ENCODE measurements at places on chromosomes 16 and 17.

DNA sequence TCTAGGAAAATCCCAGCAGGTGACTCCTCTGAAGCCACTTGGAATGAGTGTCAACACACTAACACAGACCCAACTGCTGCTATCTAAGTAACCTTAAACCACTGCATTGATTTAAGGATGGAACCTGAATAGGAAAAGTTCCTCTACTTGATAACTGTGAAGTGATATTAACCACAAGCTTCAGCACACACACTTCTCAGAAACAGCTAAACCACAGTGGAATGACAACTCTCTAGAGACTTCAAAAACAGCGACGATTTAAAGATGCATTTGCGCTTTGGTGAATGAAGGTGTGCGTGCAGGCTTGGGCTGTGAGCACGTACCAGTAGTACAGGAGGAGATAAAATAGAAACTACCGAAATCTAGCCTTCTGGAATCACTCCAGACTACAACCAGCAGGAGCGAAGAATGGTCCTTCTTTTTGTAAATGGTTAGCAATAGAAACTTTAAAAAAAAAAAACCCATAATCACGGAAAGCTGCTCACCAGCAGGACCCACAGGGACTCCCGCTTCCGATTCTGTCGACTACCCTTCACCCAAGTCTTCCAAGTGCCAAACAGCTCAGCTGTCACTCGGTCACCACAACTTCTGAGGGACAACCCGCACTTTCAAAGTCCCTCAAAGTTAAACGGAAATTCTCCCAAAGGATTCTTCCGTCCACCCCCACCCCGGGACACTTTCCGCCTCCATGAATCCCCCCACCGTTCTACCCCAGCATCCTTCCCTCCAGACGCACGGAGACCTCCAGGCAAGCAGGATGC lies 137.7 kb upstream of the CORO6 start:
- DNase-seq, result no peak

DNA sequence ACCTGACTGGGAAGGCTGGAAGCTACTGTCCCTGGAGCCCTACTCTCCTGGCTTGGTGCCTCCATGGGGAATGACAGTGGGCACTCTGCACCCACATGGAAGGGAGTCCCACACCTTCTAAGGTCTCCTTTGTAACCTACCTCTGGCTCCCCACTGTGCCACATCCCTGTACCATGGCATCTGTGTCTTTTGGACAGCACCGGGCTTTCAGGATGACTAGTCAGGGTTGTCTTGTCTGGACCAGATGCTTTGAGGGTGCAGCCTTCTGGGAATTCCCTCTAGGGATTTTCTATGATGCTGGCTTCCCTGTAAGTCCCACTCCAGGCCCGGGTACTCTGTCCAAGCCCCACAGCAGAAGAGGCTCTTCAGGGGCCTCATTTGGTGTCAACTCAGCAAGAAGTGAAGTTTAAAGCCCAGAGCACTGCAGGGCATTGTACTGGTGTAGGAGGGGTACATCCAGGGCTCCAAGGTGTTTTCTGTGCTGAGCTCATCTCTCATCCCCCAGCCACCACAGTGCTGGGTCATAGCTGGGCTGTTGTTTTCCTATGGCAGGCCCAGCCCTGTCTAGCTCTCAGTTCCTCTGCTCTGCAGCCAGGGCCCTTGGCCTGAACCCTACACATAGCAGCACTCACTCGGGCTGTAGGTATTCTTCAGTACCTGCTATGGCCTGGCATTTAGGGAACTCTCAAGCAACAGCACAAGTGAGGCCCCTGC lies 255.3 kb downstream of the CPPED1 start:
- DNase-seq, result no peak

DNA sequence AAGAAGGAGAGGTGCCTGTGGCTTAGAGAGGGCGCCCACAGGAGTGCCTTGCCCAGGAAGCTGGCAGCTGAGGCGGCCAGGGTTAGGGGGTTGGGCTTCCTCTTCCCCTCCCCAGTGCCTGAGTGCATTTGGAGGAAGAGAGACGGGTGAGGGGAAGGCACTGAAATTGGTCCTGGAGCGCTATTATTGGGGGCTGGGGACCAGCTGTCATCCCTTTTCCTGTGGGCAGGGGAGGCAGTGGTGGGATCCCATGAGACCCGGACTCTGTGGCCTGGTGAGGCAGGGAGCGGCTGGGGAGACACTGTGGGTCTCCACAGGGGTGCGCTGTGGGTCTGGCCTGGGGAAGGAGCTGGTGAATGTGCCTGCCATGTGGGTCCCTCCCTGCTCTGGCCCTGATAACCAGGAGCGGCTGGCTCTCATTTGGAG lies 259.7 kb downstream of the SEC14L1 start:
- no peak for DNase-seq

DNA sequence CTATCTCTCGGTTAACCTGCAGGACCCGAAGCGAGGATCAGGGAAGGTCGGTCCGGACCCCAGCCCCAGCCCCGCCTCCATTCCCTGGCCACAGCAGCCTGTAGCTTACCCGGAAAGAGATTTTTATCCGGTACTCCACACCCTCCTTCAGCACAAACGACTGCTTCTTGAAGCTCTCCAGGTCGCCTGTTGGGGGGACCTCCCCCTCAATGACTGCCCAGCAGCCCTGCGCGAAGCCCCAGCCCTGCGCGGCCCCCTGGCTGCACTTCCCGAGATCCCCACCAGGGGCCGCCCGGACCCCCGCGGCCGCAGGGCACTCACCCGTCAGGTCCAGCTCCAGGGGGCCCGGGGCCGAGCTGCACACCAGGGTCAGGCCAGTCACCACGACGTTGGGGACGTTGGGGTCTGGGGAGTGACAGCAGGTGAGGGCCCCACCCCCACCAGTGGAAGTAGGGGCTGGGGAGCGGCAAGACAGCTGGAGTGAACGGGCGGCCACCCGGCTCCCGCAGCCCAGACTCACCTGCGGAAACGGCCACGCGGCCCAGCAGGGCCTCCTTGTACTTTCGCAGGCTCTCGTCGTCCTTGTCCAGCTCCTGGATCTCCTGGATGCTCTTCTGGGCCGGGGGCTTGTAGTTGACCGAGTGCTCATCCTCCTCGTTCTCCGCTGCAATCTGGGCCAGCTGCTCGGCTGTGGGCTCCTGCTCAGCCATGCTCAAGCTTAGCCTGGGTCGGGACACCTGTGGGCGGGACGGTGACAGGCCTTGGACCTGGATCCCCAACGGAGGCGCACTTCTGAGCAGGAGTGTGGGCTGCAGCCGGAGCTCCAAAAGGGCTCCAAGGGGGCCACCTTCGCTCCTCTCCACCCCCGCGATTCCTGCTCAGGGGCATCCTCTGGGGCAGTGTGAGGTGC lies 1.7 kb downstream of the ARHGDIA start:
- no peak for DNase-seq

GRCh38 chr16:58121132-58121531 lies 8.0 kb downstream of the CFAP20 start:
- no peak for DNase-seq

GRCh38 chr16:87715231-87715630 lies 50.6 kb downstream of the KLHDC4 start:
- DNase-seq, result no peak

DNA sequence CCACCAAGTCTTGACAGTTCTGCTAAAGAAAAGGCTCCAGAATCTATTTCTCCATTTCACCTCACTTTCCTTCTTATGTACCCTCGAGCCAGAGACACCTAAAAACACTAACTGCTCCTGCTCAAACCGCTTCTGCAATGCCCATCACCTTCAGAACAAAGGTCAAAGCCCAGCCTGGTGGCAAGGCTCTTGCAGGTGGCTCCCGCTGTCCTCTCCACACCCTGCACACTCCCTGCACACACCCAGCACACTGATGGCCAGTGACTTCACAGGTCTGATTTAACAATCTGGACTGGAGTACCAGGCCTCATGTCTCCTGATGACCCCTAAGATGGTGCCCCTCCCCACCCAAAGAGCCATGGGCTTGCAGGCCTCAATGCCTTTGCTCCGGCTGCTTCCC lies 9.8 kb upstream of the C17orf113 start:
- DNase-seq, result no peak

DNA sequence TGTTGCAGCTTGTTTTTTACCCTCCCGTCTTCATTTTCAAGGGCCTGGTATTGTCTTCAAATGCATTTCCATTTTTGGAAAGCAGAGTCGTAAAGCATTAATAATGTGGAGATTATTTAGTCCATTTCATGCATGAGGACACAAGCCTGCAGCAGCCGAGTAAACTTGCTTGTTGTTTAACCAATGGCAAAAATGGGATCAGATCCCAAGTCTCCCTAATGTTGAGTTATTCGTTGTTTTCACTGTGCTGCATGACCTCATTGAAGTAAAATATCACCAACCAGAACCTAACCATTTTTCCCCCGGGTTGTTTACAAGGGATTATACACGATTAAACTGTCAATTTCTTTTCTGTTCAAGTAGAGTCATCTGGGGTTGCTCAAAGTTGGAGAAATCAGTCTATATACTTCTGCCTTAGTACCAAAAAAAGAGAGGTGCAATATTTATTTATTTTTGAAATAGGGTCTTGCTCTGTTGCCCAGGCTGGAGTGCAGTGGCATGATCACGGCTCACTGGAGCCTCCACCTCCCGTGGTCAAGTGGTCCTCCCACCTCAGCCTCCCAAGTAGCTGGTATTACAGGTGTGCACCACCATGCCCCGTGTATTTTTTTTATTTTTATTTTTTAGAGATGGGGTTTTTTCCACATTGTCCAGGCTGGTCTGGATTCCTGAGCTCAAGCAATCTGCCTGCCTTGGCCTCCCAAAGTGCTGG lies 12.4 kb downstream of the AMZ2 start:
- no peak for DNase-seq

DNA sequence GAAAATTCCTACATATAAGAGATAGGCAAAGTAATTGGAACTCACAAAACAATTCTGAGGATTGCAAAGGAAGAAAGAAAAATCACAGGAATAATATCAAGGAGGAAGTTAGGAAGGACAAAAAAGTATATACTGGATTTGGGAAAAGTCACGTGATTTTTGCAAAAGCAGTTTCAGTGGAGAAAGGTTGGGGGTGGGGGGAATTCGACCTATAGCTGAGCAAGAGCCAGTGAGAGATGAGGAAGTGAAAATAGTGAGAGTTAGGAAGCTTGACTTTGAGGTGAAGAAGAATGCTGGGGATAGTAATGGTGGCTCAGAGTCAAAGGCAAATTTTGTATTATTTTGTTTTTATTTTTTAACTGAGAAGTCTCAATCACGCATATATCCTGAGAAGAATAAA lies 438.0 kb upstream of the PMFBP1 start:
- DNase-seq, result no peak

DNA sequence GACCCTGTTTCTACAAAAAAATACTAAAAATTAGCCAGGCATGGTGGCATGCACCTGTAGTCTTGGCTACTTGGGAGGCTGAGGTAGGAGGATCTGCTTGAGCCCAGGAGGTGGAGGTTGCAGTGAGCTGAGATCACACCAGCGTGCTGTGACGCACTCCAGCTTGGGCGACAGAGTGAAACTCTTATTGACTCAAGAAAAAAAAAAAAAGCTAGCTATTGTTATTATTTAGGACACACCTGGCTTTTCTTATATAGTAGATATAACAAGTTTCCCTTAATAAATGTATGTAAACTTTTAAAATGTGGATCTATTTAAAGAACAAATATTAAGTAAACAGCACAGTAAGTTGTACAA lies 1.8 kb downstream of the RABEP2 start:
- DNase-seq, result no peak

GRCh38 chr17:15654886-15655561 lies 29.1 kb downstream of the TRIM16 start:
- no peak for DNase-seq

DNA sequence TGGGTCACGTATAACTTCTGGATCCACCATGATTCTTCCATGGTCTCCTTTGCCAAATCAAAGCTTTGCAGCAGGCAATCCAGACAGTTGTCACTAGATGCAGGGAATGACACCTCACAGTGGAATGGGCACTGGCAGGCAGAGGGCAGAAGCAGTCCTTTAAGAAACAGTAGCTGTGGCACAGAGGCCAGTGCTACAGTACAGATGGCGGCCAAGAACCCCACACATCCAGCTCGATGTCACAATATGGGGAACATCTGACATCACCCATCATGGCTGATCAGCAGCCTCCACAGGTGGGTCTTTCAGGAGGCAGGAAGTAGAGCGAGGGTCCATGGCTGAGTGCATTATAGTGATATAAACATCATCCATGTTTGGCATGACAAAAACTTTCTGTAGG lies 18.8 kb upstream of the ERN1 start:
- no peak for DNase-seq

DNA sequence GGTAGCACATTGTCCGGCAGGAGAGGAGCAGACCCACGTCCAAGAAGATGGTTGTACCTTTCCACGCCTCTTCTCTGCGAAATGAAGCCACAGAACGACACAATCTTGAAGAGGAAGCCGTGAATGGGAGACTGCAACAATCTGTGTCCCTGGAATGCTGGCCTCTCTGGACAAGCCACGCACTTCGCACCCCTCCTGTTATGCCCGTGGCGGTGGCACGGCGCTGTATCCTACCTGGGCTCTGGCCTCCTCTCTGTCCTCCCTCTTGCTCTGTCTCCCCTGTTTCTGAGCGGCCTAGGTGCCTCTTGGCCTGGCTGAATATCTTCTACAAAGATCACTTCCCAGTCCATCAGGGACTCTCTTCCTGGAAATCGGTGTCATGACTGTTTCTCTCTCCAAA lies 717.8 kb downstream of the KCNJ18 start:
- DNase-seq, result no peak

DNA sequence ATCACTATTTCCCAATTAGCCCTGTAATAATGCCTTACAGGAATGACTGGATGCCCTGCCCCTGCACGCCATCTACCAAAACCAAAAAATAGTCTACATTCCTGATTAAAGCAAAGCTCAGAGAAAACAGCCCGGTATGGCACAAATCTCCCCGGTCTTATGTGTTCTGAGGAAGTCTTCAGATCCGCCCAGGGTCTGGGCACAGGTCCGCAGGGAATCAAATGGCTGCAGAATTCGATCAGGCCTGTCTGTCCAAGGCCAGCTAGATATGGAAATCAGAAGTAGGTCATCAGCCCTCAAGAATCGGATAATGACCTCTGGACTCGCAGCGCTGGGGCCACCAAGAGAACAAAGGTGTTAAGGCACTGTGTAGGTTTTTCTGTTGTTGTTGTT lies 171.0 kb downstream of the ZFHX3 start:
- DNase-seq, result no peak

Data from neuronal stem cell (in vitro differentiated cells).